ENCODE measurements at places on chromosomes 13 and 19.

DNA sequence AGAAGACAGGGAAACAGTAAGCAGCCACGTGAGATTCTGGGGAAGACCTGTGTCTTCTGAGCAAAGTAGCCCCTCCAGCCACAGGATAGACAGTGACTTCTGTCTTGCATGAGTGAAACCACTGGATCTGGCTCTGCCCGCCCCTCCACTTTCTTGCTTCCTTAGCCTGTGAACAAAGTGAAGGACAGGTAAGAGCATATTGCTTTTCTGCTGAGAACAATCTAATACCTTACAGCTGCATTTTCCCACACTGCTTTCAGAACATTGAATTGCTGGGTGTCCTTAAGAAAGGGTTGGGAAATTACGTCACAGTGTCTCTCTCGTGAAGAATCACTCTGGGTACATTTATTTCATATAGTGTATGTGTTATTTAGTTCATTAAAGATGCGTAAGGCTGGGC lies 11.1 kb downstream of the SLC25A15 start:
- DNase-seq = no peak

DNA sequence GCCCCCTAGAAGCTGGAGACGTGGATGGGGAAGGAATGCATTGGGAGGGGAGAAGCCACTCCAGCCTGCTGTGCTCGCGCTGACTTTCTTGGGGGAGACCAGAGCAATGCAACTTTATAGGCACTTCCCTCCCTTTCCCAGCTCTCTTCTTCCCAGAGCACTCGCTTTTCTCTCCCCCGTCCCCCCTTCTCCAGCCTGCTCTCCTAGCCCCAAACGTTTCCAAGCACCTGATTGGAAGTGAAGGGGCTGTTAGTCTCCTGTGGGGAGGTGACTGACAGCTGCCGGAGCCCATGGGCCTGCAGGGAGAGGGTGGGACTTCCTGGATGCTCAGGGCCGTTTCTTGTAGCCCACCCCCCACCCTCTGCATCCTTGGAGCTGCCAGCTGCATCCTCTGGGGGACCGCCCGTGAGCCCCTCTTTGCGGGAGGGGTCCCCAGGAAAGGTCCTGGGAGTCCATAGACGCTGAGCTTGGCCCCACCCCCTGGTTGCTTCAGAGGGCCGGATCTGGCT lies 2.5 kb downstream of the HDGFL2 start:
- DNase-seq = no peak

DNA sequence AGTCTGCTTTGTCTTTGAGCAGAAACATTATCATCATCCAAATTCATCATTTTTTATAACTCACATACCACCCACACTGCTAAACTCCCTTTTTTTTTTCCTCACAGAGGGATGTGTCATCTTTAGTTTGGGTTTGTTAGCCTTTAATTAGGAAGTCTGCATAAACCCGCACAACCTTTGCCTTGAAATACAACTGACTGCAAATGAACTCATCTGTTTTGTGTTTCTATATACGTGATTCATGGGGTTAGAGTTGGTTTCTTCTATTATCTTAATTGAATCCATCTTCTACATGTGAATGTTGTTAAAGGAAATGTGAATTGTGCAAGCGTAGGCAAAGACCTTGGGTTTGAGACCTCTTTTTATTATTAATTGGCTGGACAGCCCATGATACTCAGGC lies 102.7 kb downstream of the SLAIN1 start:
- DNase-seq = no peak

DNA sequence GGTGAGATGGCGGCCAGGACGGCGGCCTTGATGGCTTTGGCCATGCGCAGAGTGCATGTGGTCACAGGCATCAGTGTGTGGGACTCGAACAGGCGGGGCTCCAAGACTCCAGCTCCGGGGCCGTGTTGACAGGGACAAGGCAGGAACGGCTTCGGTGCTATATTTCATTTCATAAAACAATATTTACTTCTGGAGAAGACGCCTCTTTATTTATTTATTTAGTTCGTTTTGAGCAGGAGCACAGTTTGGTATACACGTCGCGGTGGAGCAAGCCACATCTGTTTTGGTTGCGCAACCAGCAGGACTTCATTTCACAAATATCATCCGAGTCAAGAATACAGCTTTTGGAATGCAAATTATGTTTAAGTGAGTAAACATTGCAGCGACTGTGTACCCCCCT lies 166.7 kb upstream of the TSHZ3 start:
- DNase-seq = no peak

DNA sequence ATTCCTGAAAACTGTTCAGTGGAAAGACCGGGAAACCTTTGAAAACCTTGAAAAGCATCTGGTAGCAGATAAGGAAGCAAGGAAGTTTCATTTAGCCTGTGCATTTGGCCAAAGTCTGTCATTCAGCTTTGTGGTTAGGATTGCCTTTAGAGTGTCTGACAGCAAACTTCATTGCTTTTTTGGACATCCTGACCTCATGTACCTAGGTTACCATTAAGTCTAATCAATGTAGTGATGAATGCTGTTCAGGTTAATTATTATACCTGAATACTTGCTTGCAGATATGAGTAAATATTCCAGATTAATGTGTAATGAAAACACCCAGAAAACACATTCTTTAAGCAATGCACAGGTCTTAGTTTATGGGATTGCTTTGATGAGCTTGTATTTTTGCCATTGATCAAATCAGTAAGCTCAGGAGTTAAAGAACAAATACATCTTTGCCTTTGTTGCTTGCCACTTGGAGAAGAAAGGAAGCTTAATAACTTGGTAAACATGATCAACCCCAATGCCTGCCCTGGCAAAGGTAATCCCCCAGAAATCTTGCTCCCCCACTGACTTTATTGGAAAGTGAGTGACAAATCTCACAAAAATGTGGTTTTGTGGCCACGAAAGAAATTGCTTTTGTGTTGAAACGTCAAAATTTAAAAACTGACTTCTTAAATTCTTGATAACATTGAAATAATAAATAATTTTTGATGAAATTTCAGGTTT lies 87.4 kb downstream of the SLC15A1 start:
- DNase-seq = no peak

- no peak for DNase-seq
Observed at GRCh38 chr19:49190781-49191180, 33.2 kb downstream of the TRPM4 start.

DNA sequence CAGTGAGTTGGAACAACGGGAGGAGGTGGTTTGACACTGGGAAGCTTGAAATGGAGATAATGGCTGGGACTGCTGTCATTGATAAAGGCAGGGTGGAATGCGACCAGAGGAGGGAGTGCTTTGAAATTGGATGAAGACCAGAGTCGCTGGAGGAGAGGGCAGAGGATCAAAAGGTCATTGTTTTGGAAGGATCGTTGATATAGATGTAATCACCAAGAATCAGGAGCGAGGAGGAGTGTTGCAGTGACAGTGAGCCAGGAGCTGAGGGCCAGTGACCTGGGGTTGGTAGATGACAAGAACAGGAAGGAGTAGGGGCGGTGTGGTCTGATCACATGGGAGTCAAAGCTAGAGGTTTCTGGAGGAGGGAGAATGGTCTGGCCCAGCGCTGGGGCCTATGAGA lies 25.3 kb downstream of the TM9SF2 start:
- no peak for DNase-seq

- DNase-seq = no peak
Observed at GRCh38 chr13:48810013-48810412, 156.3 kb downstream of the CYSLTR2 start.
